ENCODE measurements at places on chromosomes 2 and 18.

DNA sequence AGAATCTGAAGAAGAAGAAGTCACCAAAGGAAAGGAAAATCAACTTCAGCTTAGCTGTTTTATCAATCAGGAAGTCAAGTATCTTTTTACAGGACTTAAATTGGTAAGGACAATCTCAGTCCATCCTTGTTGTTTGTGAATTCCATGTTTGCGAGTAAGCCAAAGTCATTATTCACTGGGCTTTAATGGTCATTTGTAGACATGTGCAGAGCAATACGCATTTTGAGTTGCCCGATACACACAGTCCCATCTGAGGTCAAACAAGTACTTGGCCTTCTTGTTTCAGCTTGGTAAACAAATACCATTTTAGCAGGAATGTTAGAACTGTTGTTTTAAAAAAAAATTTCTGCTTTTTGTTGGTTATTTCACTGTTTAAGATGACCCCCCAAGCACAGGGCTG is 40.9 kb downstream of the USP14 start:
- DNase-seq = no peak

DNA sequence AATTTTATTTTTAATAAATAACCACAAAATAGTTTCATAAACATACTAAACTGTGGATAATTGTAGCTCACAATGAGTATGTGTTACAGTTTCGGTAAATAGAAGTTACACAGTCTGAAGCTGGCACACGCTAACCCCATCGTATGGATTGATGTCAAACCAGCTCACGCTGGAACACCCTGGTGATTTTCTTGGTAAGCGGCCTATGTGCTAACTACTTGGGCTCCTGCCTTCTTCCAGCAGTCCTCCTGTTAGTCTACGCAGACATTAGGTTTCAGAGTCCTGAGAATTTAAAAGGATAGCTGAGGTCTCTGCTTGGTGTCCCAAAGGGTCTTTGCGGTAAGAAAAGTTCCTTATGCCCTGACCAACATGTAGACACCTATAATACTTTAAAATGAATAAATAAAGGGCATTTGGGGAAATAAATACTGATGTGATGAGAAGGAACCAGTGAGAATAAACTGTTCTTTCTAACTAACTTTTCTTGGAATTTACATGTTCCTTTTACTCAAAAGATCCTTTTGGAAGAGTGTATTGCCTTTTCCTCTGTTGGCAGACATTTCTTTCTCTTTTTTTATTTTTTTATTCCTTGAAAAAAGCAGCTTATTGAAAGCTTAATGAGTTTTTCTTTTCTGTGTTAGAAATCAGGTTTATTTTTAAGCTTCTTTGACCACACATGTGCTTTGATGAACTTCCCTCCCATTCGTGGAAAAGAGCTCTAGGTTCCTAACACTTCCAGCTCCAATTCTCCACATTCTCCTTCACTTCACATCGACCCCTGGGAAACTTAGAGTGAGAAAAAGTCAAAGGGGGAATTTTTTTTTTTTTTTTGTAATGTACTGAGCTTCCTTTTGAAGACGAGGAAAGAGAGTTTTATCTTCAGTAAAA is 322.2 kb downstream of the IRS1 start:
- no peak for DNase-seq

DNA sequence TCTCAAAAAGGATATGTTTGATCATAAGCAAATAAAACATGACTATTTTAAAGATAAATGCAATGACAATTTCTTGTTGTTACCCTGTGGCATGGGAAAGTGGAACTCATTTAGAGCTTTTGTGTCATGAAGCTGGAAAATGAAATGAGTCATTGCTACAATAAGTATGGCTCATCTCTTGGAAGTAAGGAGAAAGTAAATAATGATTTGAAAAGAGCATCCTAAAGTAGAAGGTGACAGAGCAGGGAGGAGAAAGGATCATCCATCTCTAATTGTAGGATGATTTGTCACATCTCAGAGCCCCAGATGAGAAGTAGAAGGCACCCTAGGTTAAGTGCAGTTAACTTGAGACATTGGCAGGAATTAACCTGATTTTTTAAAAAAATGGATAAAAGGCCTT is 200.5 kb downstream of the CPS1 start:
- no peak for DNase-seq

- peak; percentile 76 for DNase-seq
Observed at GRCh38 chr18:68427951-68428401, 286.9 kb downstream of the TMX3 start.

DNA sequence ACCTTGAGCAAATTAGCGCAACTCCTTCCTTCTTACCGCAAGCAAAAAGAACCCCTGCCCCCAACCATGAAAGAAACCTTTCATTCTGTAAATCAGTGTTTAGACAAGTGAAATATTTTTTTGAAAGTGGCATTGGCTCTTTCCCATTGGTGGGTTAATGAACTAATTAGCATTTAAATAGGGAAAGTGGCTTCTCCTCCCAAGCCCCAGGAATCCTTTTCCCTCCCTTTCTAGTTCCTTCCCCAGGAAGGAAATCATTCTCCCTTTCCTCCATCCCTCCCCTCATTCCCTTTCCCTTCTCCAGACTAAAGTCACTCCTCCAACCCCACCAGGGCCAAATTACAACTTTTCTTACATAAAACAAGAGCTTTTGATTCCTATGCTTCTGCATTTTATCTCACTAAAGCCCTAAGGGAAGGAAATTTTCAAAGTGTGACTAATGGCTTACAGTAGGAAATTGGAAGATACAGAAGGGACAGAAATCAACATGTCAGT is 22.9 kb upstream of the TYMS start:
- DNase-seq = peak; percentile 5

DNA sequence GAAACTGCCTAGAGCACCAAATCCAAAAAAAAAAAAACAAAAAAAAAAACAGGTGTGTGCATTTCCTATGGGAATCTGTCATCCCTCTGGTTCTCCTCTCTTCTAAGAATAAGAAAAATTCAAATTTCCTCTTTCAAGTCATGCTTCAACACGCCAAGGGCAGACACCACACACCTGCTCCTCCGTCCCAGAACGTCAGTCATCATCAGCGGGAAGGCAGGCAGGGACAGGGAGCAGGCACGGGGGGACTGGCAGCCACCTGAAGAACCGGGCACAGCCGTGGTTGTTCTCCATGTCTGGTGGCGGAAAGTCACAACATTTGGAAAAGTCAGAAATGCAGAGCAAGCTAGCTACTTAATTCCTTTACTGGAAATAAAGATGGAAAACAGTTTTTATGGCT is 214.8 kb downstream of the IKZF2 start:
- no peak for DNase-seq

- no peak for DNase-seq
Observed at GRCh38 chr2:76073992-76074604, 363.4 kb upstream of the GCFC2 start.

- no peak for DNase-seq
Observed at GRCh38 chr2:236875906-236876505, 209.7 kb upstream of the COPS8 start.

- DNase-seq = peak; percentile 57
Observed at GRCh38 chr2:149005471-149006077, 32.9 kb upstream of the LYPD6B start.

DNA sequence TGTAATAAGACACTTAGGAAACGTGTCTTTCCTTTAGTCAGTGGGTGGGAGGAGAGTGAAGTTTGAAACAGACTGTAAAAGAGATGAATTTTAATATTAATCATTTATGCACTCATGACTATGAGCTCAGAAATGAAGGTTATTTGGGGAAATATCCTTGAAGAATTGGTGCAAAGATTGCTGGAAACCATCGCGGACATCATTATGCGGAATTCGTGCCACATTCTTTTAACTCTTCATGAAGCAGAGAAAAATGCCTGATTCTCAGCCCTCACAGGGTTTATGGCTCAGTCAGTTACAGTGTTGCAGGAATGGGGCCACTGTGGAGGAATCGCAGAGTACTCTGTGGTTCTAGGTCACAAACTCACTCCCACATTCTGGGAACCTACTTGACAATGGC is 109.7 kb downstream of the RGPD3 start:
- DNase-seq = peak; percentile 75

- peak; percentile 55 for DNase-seq
Observed at GRCh38 chr2:142165790-142166189, 35.0 kb upstream of the LRP1B start.

Data from fibroblast of skin of scalp (primary cell).